ENCODE measurements at places on chromosomes 2 and 18.

DNA sequence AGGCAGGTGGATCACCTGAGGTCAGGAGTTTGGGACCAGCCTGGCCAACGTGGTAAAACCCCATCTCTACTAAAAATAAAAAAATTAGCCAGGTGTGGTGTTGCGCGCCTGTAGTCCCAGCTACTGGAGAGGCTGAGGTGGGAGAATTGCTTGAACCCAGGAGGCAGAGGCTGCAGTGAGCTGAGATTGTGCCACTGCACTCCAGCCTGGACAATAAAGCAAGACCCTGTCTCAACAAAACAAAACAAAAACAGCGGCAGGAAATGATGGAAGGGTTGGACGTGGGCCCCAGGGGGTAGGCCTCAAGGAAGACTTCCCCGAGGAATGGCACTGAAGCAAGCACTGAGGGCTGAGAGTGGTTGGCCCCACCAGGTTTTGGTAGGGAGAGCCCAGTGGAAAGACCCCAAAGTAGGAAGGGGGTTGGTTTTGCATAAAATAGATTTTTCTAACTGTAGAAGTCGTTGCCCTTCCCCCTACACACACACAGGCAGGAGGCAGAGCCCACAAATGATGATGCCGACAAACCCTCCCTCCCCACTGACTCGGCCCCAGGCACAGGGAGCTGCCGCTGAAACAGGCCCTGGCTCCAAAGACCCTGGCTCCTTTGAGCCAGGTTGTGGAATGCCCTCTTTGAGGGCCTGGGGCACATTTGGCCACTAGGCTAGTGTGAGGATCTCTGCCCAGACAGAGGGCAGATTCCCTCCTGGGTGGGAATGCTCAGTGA lies 104.8 kb downstream of the CABLES1 start:
- DNase-seq = no peak

DNA sequence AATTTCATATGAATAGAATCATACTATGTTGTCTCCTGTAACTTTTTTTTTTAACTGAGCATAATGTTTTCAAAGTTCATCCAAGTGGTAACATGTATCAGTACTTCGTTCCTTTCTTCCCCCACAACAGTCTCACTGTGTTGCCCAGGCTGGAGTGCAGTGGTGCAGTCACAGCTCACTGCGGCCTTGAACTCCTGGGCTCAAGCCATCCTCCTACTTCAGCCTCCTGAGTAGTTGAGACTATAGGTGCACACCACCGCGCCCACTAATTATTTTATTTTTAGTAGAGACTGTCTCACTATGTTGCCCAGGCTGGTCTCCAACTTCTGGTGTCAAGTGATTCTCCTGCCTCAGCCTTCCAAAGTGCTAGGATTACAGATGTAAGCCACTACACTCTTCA lies 23.4 kb upstream of the TET3 start:
- DNase-seq = no peak

DNA sequence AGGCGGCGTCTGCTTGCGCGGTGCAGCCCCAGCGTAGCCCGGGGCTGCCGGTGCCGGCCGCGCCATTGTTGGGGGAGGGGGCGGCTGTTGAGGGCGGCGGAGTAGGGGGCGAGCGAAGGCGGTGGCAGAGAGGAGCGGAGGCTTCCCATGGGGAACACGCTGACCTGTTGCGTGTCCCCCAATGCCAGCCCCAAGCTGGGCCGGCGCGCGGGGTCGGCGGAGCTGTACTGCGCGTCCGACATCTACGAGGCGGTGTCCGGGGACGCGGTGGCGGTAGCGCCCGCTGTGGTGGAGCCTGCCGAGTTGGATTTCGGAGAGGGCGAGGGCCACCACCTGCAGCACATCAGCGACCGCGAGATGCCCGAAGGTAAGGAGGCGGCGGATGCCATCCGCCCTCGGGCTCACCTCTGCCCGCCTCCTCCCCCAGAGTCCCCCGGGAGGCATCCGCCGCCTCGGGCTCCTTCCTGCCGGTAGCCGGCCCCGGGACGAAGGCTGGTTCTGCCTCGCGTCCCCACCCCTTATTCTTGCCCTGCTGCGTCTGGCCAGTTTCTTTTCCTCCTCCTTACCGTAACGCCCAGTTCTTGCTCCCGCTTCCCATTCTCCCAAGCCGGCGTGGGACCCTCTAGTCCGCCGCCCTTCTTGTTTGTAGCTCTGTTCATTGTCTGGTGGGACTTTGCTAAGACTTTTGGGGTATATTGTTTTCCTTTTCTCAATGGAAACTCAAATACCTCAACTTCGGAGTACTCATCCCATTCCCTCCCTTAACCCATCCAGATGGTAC lies 500 bp downstream of the CCNYL1 start:
- peak; percentile 82 for DNase-seq

GRCh38 chr2:10278029-10278762 lies 24.5 kb upstream of the HPCAL1 start:
- DNase-seq = no peak

DNA sequence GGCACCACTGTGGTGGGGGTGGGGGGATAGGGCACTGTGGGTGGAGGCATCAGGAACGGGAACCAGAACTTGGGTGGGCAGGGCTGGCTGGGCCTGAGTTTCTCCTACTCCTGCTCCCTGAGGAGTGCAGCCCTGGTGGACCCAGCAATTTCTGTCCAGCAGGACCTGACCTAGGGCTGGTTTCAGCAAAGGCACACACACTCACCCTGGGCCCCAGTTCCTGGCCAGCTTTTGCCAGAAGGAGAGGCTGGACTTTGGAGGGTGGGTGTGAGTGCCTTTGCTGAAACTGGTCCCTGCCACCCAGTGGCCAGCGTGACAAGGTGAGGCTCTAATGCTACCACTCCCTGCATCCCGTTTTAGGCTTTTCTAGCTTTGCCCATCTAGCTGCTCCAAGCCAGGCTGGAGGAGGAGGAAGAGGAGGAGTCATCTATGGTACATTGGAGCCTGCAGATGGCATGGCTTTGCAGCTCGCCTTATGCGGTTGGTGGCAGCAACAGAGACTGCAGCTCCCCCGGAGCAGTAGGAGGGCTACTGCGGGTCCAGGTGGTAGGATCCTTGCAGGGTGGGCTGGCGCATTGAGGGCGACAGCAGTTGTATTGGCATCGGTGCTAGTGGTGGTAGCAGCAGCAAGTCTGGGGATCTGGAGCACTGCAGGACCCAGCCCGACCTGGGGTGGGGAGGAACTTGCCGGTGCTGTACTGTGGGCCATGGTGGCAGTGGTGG lies 40.4 kb upstream of the IMP4 start:
- no peak for DNase-seq

DNA sequence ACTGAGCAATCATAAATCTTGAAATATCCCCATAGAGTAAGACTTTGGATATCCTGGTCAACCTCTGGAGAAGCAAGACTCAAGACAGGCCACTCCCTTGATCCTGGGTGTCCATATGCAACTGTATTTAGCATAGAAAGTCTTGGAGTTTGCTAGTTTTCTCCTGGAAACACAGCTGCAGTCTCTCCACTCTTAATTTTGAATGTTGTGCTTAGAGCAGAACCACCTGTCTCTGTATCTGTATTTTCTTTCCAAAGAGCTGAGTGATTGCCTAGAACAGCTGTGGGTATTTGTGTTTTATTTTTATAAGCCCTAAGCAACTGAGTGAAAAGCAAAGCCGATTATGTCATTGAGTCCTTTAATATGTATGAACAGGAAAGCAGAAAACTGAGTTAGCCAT lies 64.1 kb upstream of the ADAM23 start:
- DNase-seq = no peak

GRCh38 chr18:58792086-58792485 lies 72.6 kb upstream of the ZNF532 start:
- no peak for DNase-seq

DNA sequence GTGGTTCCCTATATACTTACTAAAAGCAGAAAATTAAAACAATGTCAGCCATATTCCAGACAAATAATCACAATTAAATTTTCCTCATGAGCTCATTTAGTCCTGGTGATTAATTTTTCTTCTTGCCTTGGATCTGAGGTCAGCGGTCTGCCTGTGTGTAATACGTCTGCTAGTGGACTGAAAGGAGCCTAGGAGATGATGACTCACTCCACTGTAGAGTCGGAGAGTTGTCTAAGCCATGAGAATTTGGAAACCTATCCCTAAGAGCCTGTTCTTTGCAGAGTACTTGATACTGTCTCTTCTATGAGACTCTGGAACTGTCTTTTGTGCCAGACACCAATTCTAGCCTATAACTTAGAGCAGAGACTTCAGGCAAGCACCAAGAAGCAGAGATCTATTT lies 94.2 kb upstream of the RAB27B start:
- DNase-seq = no peak
